ENCODE measurements at places on chromosomes 2 and 18.

DNA sequence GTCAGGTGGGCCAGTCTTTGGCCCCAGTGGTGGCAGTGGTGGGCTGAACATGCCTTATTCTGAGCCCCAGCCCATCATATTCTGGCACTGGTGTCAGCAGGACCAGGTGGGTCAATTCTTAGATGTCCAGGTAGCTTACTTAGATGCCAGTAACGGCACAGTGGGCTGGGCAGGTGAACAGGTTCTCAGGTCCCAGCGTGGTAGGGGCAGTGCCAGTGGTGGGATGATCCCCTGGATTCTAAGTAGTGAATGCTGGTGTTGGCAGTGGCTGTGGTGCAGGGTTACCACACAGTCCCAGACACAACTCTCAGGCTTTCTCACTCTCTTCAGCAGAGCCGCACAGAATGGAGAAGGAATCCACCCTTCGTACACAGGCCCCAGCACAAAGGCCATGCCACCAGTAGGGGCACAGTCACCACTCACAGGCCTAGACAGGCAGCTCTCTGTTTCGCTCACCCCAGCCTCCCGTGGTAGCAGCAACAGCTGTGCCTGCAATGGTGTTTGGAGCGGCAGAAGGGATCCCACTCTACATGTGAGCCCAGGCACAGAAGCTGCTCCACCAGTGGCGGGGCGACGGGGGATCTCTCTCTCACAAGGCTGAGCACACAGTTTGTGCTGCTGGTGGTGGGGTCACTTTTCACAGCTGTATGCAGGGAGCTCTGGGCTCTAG, 97.3 kb downstream of the ANKRD12 start:
- no peak for DNase-seq

- DNase-seq = no peak
These were observed 620 bp upstream of the RPL37A start for GRCh38 chr2:216498070-216498378.

DNA sequence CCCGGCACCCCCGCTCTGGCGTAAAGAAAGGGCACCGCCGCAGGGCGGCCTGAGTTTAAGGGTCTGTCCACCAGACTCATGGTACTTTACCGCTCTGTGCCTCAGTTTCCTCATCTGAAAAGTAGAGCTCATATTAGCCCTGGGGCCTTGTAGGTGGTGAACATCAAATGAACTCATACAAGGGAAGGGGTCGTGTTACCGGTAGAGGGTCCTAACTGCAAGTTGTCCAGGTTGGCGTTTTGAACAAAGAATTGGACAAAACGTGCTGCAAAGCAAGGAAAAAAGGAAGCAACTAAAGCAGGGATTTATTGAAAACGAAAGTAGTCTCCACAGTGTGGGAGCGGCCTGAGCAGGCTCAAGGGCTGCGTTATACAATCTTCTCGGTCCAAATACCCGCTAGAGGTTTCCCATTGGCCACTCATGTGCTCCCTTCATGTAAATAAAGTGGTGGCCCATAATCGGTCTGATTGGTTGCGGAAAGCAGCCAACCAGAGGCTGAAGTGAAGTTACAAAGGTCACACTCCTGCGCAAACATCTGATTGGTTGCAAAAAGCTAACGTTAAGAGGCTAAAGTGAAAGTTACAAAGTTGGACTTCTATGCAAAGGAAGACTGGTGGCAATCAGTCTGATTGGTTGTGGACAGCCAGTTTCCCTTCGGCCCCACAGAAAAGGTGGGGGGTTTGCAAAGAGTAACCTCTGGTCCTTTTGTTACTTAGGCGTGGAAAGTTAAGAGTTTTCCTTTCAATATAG, 80.7 kb upstream of the LDLRAD4 start:
- no peak for DNase-seq

GRCh38 chr2:109683452-109683851, 69.3 kb downstream of the SOWAHC start:
- DNase-seq = no peak

DNA sequence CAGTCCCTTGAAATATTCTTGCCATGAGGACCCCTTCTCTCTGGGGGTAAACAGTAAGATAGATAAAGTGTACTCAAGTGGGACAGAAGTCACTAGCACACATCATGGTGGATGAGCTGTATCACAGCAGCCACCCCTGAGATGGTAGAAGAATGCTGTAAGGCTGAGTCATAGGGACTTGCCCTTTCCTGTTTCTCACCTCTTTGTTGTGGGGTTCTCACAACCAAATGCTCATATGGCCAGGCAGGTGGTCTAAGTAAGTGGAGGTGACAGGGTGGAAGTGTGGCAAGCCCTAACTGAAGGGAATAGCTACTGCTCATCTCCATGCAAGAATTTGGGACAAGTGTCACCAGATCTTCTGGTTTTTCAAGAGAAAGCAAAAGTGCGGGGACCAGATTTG, 202.7 kb upstream of the SLC14A2 start:
- no peak for DNase-seq

DNA sequence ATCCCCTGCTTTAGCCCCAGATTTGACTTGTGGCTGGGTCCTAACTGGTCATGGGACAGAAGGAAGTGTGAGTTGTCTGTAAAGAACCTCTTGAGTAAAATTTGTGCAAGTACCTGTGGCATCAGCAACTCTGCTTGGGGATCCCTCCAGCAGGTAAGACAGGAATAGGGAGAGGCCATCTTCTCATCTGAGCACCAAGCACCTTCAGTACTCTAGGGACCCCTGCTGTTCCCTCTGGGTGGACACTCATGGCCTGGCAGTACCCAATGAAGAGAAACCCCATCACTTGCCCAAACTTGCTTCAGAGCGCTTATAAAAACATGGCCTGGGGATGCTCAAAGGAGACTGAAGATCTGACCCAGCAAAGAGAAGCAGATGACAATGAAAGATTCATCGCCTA, 297.8 kb downstream of the SP3 start:
- DNase-seq = no peak

DNA sequence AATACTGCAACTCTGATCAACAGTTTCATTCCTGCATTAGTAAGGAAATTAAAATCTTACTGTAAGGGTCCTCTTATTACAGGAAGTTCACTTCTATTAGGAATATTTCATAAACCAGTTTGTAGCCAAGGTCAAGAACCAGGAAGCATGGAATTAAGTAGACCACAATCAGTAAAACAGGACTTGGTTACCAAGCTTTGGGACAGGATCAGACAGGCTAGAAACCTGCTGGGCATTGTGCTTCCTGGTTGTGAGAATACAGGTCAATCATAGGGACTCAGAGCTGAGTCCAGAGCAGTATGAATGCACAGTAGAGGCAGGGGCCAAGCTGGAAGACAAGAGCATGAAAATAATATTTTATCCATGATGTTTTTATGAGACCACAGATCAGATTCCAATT, 248.0 kb downstream of the IKZF2 start:
- DNase-seq = no peak

DNA sequence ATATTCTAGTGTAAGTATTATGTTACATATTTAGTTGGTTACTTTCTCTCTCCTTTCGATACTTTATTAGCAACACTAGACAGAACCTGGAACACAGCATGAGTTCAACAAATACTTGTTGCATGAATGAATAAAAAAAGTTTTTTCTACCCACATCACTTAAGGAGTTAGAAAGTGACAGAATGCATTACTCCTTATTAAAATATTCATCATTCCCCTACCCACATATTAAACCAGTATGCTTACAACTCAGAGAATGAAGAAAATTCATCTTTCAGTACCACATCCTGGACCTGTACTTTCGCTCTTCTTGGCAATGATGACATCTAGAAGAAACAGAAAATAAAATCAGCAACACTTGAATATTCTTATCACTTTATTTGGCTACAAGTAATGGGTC, 6.0 kb downstream of the SRBD1 start:
- DNase-seq = no peak

GRCh38 chr2:95539836-95540235, 52.0 kb upstream of the TRIM43 start:
- no peak for DNase-seq

GRCh38 chr2:151029406-151030157, 232.1 kb downstream of the RBM43 start:
- DNase-seq = no peak

DNA sequence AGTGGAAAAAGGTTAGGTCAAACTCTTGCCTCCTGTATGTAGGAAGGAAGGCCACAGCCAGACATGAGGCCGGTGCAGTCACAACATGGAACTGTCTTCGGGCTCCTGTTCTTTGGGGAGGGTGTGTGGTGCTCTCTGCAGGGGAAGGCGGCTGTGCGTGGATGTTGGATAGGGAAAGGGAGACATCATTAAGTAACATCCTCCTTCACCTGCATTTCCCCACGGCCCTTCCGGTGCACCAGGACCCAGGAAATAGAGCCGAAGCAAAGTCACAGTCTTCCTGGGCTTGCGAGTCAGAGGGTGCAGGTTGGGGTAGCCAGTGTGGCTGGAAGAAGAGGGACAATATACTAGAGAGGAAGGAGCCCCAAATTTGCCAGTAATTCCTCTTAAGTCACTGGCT, 78.9 kb upstream of the SMAD7 start:
- no peak for DNase-seq

GRCh38 chr18:47908592-47908991, 21.9 kb downstream of the SMAD2 start:
- no peak for DNase-seq

DNA sequence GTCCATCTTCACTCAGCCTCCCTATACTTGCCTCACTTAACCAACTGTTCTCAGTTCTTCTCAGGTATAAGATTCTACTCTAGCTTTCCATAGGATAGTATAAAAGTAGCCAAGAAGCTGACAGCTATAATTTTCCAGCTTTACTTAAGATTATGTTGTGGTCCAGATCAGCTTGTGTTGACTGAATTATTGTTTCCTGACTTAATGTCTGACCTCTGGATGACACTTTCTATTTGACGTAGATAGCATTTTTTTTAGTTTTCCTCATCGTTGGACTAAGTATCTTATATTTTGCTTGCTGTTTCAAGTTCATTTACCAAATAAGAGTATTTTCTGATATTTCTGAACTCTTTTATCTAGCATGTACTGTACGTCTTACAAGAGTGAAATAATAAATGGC, 1272.5 kb upstream of the CDH2 start:
- no peak for DNase-seq

DNA sequence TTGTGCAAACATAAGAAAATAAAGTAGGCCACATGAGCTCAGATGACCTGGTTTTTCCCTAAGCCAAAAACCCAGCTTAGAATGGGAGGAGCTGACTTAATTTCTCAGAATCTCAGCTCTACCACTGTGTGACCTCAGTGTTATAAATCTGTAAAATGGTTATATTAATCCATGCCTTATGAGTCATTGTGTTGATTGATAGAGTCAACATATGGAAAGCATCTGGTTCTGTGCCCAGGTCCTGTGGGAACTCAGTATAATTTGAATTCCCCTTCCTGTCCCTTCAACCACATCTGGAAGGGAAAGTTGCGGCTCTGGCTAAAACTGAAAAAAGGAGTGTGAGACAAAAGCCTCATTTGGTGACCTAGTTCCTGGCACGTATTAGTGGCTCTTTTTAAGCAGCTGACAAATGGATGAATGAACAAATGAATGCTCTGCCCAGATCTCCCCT, 25.7 kb downstream of the TMEM177 start:
- peak; percentile 11 for DNase-seq

DNA sequence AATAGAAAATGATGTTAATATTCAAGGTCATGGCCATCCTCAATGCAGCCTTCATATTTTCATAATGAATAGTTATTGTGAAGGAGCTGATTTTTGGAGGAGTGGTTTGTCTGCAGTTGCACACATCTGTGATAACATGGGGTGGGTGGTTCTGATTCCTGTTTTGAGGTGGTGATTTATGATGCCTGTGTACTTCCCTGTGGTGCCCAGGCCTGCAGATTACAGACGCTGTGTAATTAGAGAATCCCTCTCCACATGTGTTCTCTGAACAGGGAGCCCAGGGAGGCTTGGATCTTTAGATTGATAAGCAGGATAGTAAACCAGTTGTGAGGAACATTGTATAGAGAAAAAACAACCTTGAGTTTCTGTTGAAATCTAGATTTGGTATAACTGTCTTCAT, 117.5 kb downstream of the AGAP1 start:
- DNase-seq = no peak

DNA sequence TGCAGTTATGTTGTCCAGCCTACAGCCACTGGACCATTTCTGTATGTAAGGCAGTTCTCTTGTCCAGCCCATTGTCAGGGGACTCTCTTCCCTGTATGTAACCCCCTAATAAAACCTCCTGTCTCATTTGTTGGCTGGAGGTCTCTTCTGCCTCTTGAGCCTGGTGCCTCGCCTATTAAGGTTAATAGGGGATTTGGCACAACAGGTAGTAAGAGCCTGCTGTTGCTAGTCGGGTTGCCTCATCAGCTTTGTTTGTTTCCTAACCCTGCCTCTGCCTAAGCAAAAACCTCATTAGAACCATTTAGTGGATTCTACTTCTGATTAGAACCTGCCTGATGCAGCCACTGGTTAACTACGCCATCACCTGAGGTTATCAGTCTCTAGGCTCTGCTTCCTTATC, 62.2 kb upstream of the STPG4 start:
- no peak for DNase-seq

- no peak for DNase-seq
These were observed 58.4 kb downstream of the ATOH8 start for GRCh38 chr2:85812094-85812735.

DNA sequence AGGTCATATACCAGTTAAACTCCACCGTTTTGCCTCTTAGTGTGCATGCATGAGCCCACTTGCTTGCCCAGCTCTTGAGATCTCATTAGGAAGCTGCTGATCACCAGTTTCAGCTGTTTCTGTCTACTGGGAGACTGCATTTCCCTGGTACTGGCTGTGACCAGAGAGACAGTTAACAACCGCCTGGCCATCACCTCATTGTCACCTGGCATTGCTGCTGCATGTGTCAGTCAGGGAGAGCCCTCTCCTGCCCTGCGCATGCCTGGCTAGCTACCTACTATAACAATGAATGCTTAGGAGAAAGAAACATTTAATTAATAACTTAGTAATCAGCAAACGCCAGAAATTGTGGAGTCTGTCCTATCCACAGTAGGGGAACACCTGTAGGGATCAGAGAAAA, 265.8 kb upstream of the CYRIA start:
- DNase-seq = no peak

DNA sequence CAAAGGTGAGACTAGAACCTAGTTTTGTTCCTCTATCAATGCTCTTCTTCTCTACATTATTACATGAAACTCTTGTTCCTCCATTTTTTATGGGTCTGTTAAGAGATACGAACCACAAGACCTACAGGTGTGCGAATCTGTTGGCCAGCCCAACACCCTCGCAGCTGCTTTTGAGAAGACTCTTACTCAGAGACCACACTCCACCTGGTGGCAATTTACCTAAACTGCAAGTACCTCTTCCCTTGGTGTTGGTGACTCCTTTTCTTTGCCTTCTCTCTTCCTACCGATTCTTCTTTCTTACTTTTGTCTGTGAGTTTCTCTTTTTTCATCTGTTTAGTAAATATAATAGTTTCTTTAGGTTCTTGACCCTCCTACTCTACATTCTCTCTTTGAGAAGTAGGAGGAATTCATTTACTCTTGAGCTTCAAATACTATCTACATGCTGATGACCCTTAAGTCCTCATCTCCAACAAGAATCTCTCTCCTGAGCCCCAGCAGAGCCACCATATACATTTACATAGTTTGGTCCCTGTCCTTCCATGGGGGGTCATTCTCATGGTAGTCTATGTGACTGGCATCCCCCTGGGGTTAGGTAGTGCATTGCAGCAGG, 81.8 kb upstream of the GAREM1 start:
- DNase-seq = peak; percentile 27

- DNase-seq = no peak
These were observed 46.6 kb upstream of the TPO start for GRCh38 chr2:1366546-1367134.

Measured in stimulated activated CD4-positive, alpha-beta T cell treated with anti-CD3 and anti-CD28 coated beads, TNF-alpha, amount 100 ng/mL, for 48 hours (primary cell).